Cortex of kidney (tissue), 1 donor: ENCODE measurements at places on chromosomes 3 and 15.

GRCh38 chr15:40111888-40112287, 3.2 kb upstream of the BMF start:
- no peak for DNase-seq

DNA sequence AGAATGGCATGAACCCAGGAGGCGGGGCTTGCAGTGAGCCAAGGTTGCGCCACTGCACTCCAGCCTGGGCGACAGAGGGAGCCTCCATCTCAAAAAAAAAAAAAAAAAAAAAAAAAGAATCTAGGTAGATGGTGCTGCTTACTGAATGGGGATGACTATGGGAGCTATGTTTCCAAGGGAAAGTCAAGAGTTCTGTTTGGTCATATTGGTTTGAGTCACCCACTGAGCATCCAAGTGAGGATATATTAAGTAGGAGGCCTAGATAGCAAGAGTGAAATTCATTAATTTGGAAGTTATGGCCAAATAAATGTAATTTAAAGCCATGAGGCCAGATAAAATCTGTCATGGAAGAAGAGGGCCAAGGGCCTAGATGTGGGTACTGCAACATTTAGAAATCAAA, 9.0 kb upstream of the UACA start:
- no peak for DNase-seq

- DNase-seq, result no peak
Observed at GRCh38 chr3:55183201-55183600, 255.3 kb upstream of the LRTM1 start.

GRCh38 chr15:45635191-45635638, 386 bp downstream of the SQOR start:
- DNase-seq, result no peak

GRCh38 chr15:32716915-32717425, 834 bp upstream of the GREM1 start:
- no peak for DNase-seq

DNA sequence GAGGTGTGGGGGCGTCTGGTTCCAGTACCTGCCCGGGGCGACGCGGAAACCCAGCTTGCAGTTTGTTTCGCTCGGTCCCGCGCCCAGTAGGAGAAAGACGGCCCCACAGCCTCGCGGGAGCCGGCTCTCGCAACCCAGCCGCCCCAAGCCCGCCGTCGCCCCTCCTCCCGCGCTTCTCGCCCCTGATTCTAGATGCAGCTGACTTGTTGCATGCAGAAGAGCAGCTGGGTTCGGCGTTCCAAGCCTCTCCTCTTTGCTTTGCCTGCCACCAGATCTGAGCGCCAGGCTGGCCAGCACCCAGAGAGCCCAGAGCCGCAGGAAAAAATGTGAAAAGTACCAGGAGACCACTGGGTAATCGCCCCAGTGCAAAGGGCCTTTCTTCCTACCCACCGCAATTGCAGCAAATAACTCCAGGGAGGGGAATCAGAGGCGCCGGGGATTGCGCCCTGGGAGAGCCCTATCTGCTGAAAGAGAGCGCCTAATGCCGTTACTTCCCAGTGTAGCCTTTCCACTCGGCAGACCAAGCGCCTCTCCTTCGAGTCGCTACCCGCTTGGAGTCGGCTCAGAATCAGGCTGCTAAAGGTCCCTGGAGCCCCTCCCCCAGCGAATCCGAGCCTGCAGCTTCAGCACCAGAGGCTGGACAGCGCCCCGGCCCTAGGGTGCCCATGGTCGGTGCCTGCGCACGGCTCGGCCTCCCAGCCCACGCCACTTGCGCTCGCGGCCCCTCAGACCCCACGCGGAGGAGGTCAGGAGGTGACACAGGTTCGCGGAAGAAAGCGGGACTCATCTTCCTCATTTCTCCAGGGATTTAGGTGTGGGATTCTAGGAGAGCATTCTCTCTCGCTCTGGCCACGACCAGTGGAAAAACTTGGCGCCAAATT, 15.7 kb upstream of the AEN start:
- no peak for DNase-seq

DNA sequence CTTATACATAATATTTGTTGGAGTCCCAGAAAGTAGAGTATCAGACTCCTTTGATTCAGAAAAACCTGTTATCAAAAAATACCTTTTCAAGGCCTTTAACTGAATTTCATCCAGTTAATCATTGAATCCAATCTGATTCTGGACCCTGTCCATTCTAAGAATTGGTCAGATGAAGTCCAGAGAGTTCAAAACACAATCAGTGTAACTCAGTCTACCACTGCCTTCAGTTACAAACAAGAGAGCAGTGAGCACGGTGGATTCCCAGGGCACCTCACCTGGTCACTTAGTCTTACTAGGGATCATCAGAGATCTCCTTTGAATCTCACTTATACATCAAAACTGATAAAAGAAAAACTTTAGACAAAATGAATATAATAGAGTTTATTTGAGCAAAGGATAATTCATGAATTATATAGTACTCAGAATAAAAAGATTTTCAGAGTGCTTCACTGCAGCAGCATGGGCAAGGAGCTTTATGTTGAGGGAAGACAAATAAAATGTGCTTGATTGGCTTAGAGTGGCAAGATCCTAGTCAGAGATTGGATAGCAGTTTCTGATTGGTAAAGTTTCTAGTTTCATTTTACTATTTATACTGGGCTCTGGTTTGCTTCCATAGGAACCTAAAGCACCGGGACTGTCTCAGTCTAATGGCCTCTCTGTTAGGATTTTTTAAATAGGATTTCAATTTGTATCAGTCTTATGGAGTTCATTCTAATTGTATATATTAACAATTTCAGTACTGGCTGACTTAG, 474.9 kb upstream of the GOLIM4 start:
- DNase-seq, result no peak

DNA sequence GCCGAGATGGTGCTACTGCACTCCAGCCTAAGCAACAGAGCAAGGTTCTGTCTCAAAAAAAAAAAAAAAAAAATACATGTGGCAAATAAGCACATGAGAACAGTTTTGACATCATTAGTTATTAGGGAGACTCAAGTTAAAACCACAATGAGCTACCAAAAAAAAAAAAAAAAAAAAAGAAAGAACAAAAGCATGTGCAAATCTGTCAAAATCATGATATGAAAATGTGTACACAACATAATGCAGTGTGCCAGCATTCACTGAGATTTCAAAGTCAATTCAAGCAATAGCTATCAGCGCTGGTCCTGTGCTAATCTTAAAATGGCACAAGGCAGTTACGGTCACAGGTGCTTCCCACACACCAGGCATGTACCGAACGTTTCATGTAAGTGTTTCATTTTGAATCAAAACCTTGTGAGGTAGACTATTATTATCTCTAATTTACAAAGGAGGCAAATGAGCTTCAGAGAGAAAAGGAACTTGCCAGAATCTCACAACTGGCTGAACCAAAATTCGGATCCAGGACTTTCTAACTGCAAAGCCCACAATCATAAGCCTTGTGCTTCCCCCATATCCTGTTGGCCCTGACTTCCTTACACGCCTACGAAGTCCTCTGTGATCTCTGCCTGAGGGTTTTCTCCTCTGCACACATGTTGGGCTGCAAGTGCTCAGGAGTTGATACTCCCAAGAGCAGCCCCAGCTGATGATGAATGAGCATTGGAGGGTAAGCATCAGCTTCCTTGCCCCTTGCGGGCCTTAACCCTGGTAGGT, 200.1 kb upstream of the PROK2 start:
- DNase-seq, result no peak

- no peak for DNase-seq
Observed at GRCh38 chr3:87575550-87575949, 299.2 kb upstream of the POU1F1 start.

GRCh38 chr3:16461463-16462245, 51.8 kb downstream of the RFTN1 start:
- DNase-seq, result no peak

GRCh38 chr3:183220828-183221227, 32.2 kb upstream of the B3GNT5 start:
- no peak for DNase-seq

DNA sequence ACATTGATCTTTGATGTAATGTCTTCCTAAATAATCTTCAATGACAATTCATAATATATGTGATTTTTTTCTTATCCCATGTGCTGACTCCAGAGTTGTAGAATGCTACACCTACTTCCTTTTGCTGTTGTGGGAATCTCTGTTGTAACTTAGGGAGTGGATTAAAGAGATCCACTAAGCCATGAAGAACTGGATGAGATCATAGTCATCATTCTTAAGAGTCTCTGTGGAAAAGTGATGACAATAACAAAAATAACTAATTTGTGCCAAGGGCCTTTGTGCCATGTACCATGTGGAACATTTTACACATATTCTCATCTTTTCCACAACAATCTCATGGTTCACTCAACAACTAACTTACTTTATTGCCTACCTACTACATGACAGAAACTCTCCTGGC, 162.9 kb upstream of the PDZRN3 start:
- DNase-seq, result no peak

GRCh38 chr3:172222478-172223071, 183.2 kb downstream of the FNDC3B start:
- DNase-seq, result no peak

DNA sequence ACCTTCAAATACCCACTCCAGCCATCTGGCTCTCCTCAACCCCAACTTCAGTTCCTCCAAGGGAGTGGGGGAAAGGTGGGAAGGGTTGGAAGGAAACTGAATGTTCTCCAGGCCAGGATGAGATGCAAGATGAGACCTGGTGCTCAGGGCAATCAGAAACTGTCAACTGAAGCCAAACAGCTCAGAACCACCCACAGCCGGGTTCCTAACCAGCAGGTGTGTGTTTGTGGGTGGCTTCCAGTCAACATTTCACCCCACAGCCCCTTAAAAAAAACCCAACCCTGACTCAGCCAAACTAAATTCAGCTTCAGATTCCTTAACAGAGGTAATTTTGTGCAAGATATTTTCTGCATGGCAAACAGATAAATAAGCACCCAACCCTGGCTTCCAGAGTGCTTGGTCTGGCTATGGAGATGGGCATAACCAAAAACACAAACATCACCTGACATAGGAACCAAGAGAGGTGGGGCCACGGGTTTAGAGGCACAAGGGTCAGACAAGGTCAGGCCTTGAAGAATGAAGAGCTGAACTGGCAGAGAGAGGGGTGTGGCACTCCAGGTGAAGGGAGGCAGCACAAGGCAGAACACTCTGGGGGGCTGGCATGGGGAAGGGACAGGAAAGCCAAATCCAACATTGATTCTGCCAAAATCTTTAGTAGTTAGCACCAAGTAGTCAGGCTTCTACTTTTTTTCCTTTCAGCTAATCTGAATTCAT, 34.7 kb downstream of the ZNF445 start:
- DNase-seq, result no peak

GRCh38 chr15:92399271-92399950, 5.7 kb downstream of the ST8SIA2 start:
- no peak for DNase-seq

DNA sequence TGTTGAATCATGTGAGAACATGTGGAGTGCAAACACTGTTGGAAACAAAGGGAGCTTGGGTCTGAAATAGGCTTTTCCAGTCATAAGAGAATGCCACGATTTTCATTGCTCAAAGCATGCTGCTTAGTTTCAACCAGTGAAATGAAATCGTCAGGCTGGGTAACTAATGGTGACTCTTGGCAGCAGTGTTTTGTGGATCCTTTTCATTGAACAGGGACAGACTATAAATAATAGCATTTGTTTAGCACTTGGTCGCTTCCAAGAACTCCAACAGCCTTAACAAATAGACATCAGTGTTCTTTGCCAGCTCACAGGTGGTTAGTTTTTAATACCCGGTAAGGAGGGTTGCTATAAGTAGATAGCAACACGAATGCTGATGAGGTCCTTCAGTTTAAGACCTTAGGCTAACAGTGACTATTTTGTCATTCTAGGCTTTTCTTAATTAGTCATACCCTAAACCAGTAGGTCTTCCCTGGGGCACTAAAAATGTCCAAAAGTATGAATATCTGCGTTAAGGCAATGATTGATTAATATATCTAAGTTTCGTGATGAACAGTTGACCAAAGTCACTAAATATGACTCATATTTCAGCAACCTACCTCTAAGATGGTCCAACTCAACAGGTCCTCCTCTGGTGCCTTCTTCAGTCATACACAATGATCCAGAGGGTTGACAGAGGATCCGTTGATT, 15.8 kb downstream of the TP63 start:
- no peak for DNase-seq

DNA sequence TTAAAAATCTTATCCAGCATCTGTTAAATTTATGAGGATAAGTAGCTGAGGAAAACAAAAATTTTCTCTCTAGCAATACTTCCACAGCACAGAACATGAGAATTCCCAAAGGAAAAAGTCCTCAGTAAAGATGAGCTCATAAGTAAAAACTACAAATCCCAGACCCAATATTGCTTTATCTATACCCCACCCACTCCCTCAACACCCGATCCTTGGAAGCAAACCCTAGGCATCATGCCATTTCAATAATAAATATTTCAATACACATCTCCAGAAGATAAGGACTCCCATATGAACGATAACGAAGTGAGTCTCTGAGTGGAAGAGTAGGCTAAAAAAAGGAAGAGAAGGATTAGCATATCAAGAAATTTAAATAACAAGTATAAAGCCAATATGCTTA, 8.3 kb upstream of the PRR20G start:
- no peak for DNase-seq

GRCh38 chr15:80173022-80173759, 20.4 kb downstream of the FAH start:
- no peak for DNase-seq

DNA sequence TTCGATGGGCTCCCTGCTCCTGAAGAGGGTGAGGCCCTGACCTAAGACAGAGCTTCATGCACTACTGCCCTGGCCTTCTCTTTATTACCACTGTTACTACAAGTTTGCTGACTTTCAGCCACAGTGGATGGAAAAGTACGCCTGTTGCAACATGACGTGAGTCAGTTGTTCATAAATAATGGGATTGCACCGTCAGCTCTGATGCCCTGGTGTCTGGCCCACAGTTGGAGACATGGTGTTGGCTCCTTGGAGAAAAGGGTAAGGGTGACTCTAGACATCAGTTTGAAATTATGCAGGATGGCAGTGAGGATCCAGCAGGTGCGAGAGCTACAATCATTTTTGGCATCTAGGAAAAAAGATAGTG, 5.5 kb downstream of the PAQR5 start:
- DNase-seq, result no peak

DNA sequence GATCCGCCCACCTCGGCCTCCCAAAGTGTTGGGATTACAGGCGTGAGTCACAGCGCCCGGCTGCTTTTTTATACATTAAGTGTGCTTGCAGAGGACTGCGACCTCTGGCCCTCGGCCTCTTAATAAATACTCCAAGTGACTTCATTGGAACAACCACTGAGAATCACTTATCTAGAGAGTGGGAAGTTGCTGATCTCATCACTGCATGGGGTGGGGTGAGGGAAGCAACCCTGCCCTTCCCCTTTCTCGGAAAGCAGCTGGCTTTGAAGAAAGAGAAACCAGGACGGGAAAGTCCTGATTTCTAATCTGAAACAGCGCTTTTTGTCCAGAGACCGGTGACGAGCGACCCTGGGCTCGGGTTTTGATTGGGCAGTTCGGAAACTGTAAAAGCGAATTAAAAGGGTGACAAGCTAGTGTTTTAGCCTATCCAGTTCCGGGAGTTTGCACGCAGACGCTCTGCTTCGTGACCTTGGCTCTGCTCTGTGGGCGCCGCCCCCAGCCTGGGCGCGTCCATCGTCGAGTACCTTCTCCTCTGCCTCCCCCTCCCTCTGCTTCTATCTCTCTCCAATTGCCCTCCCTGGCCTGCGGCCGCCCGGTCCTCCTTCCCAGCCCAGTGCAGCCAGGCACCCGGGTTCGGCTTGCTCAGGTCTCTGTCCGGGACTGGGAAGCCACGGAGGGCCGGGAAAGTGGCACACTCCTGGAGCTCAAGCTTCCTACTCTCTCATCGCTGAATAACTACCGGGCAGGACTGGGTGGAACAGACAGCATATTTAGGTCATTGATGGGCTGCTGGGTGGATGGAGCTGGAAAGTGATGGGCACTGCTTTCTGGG, 7.5 kb upstream of the TRIM69 start:
- DNase-seq, result peak; percentile 46
